ENCODE measurements at places on chromosomes 16 and 17.

DNA sequence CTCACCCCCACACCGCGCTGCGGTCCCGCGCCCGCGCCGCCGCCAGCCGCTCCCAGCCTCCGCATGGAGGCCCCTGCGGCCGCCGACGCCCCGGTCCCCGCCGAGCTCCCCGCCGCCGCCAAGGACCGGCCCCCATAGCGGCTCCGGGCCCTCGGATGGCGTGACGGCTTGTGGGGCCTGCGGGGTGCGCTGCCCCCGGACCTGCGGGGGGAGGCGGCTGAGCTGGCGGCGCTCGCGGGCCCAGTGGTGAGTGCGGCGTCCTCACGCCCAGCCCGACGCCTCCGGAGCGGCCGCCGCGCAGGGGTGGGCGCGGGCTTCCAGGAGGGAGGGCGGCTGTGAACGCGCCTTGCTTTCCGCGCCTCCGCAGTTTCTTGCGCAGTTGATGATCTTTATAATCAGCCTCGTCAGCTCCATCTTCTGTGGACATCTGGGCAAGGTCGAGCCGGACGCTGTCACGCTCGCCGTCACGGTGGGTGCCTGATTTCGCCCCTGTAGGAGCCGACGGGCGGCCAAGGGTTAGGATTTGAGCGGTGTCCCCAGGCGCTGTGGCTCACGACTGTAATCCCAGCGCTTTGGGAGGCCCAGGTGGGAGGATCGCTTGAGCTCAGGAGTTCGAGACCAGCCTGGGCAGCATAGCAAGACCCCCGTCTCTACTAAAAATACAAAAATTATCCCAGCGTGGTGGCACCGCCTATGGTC, 46.4 kb downstream of the SLC47A1 start:
- no peak for DNase-seq

GRCh38 chr16:82629441-82630027, 2.8 kb downstream of the CDH13 start:
- DNase-seq = no peak

DNA sequence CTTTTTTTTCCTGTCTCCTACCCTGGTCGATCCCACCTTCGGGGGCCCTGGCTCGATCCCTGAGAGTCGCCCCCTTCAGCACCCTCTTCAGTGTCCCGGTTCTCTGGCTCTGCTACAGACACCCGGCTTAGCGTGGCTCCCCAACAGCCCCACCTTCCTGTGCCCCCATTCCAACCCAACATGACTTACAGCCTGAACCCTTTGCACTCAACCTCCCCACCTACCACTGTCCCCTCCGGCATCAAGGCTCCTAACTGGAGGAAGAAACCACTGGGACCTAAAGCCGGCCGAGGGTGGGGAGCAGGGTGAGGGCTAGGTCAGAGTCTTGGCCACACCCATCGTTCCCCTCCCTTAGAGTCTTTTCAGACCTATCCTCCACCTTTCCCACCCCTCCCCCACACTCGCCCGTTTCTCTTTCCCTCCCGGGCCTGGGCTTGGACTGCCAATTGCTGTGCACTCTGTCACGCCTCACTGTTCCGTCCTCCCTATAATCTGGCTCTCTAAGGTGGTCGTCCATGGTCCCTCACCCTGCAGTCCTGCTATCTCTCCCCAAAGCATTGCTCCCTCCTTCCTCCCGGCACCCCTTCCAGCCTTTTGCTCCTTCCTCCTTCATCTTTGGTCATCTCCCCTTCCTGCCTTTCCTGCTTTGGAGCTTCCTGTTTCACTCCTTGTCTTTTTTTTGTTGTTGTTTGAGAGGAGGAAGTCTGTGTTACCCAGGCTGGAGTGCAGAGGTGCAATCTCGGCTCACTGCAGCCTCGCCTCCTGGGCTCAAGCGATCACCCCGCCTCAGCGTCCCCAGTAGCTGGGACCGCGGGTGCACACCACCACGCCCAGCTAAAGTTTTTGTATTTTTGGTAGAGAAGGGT, 890 bp upstream of the CLDN7 start:
- no peak for DNase-seq

GRCh38 chr16:84948851-84949610, 62.3 kb downstream of the ZDHHC7 start:
- no peak for DNase-seq

DNA sequence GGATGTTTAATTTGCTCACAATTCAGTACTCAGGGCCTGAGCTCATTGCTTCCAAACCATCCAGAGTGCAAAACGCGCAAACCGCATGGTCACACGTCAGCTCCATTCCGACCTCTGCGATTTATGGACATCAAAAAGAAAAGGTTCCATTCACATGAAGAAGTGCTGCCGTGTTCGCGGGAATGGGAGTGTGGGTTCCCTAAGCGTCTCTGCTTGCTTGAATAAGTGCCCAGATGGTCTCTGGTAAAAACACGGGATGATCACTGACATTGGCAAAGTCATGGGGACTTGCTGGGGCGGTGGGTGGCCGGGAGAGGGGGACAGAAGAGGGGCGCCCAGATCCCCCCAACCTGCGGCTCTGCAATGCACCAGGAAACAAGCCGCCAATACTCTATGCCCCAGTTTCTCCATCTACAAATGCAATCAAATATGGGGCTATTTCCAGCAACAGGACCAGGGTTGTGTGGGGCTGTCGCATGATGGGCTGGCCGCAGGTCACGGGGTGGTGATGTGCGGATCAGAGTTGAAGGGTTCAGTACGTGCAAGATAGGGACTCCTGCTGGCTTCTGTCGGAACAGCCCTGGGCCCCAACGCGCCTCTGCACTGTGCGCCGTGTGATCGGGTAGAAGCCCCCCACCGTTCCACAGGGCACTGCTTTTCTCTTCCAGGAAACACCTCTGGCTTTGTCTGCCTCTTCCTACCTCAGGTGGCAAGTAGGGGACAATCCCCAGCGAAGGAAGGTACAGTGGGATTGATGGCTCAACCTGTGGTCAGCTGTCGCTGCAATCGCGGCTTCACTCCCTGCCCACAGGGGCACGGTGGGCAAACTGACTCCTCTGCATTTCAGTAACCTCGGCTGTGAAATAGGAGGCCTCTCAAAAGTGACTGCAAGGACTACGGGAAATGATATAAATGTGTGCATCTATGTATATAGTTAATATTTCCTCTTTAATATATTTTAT, 11.2 kb downstream of the FOXF1 start:
- no peak for DNase-seq

Measured in stimulated activated CD4-positive, alpha-beta T cell treated with anti-CD3 and anti-CD28 coated beads, TNF-alpha, amount 100 ng/mL, for 24 hours (primary cell).